ENCODE measurements at places on chromosomes 7 and 10.

GRCh38 chr7:52961084-52961483, 74.3 kb upstream of the POM121L12 start:
- DNase-seq, result no peak

- DNase-seq, result no peak
Observed at GRCh38 chr7:64870656-64871055, 32.4 kb upstream of the ZNF273 start.

DNA sequence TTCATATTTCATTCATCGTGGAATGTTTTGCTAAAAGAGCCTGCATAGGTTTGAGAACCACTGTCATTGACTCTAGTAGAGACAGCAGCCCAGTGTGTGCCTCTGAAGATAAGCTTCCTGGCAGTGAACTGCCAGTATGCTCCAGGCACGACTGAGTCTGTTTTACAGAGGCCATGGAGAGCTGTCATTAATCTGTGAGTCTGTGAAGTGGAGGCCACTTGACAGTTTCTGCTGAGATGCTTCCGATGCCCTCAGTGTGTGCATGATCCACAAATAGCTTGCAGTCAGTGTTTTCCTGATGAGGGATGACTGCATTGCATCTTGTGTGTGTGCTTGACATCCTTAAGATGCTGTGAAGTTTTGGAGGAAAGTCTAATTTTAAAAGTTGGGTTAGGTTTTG, 162.2 kb downstream of the PFKFB3 start:
- DNase-seq, result no peak

DNA sequence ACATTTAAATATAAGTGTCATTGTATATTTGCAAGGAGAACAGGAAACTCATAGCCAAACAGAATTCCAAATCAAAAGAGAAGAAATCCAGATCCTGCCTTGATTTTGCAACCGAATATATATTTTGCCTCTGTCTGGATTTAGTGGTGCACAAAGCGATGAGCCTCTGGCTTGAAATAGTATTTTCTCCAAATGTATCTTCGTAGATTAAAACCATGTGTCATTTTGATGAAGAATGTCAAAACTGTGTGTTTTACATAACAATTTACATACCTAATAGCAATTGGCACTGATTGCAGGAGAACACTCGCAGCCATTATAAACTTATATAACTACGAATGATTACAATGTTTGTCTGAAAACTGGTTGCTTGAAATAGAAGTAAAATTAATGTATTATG, 156.4 kb downstream of the ARID5B start:
- no peak for DNase-seq

DNA sequence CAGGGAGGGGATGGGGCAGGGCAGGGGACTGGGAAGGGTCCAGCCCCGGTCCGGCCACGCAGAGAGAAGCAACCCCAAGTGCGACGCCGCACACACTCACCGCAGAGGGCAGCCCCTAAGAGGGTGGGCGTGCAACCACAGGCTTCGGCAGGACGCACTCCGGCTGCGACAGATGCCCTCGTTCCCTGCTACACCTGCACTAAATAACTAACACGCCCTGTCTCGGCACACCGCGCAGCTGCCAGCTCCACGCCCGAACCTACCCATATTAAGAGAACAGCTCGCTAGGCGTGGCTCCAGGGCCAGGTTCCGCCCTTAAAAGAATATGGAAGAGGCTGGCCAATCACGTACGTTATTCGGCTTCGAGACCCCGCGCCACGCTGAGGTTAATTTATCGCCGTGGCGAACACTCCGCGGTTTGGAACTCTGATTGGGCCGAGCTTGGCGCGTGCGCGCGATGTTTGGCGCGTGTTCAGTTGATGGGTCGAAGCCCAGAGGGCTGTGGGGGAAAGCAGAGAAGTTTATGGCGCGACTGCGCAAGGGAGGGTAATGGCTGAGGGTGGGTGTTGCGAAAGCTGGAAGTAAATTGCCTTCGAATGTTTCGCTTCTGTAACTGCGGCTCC, 91.1 kb downstream of the OR13A1 start:
- DNase-seq, result no peak

DNA sequence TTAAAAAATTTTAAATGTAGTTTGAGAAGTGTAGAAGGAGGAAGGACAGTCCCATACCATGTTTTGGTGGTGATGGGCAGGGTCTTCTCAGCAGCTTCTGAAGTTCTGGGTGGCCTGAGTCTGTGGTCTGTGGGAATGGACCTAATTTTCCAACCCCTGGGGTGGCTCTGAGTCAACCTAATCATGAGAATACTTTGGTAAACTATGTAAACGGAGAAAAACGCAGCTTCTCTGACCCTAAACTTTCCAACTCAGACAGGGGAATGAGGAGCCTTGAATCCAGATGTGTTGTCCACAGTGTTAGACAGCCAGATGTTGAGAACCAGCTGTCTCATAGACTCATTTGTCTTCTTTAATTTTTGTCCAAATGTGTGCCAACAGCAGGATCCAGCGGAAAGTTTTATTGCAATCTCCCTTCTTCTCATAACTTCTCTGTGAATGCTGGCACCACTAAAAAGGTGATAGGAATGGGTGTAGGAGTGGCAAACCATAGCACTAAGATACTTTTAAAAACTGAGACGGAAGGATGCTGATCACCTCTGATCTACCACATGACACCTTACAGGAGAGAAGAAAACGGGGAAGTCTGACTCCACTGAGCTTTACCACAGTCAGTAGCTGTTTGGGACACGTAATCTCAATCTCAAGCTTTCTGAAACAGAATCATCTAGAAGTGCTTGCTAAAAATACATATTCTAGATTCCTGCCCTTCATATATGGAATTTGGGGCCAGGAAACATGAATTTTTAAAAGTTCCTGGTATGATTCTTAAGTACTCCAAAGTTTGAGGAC, 90.5 kb upstream of the PHYHIPL start:
- no peak for DNase-seq

DNA sequence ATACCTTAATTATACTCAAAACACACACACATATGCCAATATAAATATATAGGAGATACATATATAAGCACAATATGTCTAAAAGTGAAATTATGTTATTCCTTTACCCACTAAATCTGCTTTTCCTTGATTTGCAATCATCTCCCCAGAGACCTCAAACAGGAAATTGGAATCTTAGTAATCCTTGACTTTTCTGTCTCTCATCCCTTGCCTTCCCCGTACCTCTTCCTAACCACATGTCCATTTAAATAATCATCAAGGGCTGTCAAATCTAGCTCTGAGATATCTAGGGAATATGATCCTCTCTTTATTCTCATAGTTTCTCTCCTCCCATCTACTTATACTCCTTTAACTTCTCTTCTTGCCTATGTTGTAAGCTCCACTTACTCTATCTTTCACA, 336.6 kb downstream of the HGF start:
- DNase-seq, result no peak

GRCh38 chr10:24993237-24993958, 22.6 kb downstream of the ENKUR start:
- DNase-seq, result no peak

GRCh38 chr7:80724249-80724871, 85.9 kb downstream of the CD36 start:
- no peak for DNase-seq

GRCh38 chr7:4189131-4189570, 492.9 kb upstream of the FOXK1 start:
- no peak for DNase-seq

DNA sequence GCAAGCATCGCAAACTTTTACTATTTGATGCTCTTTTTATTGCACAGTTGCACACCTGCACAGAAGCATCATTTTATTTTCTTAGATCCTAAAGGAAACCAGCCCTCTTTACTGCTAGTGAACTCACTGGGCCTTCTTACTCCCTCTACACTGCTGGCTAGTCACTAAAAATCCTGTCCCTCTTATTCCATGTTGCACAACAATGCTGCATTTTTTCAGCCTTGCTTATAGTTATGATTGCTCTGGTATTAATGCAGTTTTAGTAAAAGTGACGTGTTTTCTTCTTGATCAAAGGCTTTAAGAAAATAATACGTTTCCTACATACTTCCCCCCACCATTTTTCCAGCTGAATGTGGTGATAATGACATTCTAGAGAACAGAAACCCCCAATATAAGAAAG, 132.9 kb upstream of the FAM3C start:
- no peak for DNase-seq

GRCh38 chr10:69860271-69860670, 58.6 kb downstream of the COL13A1 start:
- DNase-seq, result no peak

DNA sequence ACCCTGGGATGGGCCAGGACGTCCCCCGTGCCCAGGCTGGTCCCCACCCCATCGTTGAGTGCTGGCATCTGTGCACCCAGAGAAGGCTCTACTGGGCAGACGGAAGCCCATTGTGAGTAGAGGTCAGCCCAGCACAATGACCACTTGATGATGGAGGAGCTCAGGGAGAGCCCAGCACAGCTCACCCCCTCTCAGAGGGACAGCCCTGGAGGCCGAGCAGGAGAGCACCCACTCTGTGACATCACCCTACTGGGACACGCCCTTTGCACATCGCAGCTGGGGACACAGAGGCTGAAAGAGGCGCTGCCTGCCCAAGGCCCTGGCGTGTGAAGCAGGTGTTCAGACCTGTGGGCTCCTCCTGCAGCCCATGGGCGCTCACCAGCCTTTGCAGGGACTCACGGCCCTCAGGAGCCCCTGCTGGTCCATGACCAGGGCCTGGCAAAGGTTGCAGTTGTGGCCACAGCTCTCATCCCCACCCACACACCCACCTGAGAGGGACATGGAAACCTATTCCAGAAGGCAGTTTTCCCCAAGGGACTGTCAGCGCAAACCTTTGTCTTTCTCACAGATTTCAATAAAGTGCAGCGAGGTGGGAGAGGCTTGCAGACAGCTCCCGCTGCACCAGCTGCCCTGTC, 67.2 kb upstream of the PPP2R2D start:
- DNase-seq, result no peak

GRCh38 chr7:52586704-52587103, 448.7 kb upstream of the POM121L12 start:
- no peak for DNase-seq

- DNase-seq, result no peak
Observed at GRCh38 chr7:19295376-19295775, 150.2 kb upstream of the FERD3L start.

- no peak for DNase-seq
Observed at GRCh38 chr10:114492351-114493037, 88.2 kb upstream of the AFAP1L2 start.

GRCh38 chr7:132090444-132090843, 485.8 kb downstream of the PLXNA4 start:
- no peak for DNase-seq

DNA sequence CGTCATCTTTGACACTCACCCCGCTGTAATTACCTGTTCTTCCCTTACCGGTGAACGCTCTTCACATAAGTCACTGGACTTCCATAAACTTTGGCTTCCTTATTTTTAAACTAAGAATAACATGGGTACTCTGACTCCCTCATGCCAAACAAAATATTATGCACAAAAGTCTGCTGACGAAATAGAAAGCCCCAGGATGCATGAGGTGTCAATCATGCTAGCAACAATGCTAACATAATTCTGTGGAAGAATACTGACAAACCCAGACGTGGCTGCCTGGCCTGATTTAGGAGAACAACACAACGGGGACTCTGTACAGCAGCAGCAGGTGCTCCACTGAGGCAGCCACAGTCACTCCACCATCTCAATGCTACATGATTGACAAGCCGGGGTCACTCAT, 137.5 kb downstream of the CCDC71L start:
- DNase-seq, result no peak

GRCh38 chr7:108448584-108449505, 7.4 kb downstream of the NRCAM start:
- DNase-seq, result no peak

GRCh38 chr7:147547252-147547897, 1043.2 kb upstream of the C7orf33 start:
- no peak for DNase-seq

GRCh38 chr10:57222603-57223002, 861.5 kb upstream of the ZWINT start:
- no peak for DNase-seq

DNA sequence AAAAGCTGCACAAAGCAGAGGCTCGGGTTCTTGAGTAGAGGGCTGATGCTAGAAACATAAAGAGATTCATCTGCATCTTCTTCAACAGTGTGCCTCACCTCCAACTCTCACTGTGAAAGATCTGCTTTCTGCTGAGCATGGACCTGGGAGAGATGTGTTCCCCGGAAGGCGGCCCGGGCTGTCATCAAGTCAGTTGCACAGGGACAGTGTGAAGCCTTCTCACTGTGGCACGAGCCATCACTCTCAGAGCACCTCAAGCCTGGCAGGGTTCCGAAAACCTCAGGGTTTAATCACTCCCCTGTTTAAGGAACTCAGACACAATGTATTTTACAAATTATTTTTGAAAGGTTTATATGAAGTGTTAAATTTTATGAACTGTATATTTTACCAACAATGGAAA, 98.7 kb downstream of the RBM20 start:
- no peak for DNase-seq

DNA sequence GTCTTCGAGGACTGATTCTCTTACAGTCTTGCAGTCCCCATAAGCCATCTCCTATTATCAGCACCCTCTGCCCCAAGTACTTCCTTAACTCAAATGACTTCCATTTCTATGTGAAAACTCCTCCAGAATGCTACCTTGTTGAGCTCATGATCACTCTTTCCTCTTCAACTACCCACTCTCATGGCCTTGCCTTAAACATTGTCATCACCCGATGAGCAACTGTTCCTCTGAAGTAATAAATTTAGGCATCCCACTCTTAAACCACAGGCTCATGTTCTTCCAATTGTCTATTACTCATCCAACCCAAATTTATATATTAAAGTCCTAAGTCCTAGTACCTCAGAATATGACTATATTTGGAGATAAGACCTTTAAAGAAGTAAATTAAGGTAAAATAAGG, 152.9 kb downstream of the C1GALT1 start:
- DNase-seq, result no peak

DNA sequence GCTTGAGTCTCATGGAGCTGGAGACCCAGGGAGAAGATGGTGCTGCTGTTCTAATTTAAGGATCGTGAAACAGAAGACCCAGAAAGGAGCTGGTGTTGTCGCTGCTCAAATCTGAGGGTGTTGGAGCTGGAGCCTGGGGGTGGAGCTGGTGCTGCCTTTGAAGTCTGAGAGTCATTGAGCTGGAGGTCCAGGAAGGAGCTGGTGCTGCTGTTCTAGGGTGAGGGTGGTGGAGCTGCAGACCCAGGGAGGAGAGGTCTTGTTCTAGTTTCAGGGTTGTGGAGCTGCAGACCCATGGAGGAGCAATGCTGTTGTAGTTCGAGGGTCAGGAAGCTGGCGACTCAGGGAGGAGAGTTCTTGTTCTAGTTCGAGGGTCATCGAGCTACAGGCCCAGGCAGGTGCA, 84.1 kb upstream of the ZNF479 start:
- DNase-seq, result no peak

GRCh38 chr7:100509231-100509630, 25.5 kb downstream of the NYAP1 start:
- DNase-seq, result no peak

GRCh38 chr7:73504017-73504416, 18.1 kb downstream of the BAZ1B start:
- no peak for DNase-seq
